ENCODE measurements at places on chromosomes 5 and 9.

DNA sequence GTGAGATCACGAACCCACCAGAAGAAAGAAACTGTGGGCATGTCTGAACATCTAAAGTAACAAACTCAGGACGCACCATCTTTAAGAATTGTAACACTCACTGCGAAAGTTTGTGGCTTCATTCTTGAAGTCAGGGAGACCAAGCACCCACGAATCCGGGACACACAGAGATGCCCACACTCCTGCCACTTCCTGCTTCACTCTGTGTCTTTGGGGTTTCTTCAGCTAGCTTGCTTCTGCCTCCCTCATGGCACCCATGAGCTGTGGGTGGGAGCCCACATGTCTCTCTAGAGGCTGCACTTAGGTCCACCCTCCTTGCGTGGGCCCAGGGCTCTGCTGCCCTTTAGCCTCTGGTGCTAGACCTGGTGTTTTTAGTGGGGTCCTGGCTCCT lies 61.2 kb upstream of the CNOT6 start:
- DNase-seq: no peak

DNA sequence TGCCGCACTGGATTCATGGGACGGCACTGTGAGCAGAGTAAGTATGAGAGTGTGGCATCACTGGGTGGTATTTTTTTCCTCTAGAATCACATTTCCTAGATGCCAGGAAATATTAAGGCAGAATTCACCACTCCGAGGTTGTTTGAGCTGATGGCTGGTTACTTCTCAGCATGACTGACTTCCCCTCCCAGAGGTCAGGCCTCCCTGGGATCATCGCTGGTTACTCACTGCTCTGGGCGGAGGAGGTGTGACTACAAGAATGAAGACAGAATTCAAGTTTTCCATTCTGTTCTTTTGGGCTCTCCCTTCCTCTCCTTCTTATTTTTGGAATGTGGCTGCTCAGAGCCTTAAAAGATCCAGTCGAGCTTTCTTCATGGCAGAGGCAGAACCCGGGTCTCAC lies 76.6 kb upstream of the PRRC1 start:
- no peak for DNase-seq

- DNase-seq: no peak
These were observed 8.6 kb downstream of the TGFBR1 start for GRCh38 chr9:99113414-99114048.

GRCh38 chr5:122292332-122292731 lies 19.7 kb upstream of the SNCAIP start:
- DNase-seq: no peak

DNA sequence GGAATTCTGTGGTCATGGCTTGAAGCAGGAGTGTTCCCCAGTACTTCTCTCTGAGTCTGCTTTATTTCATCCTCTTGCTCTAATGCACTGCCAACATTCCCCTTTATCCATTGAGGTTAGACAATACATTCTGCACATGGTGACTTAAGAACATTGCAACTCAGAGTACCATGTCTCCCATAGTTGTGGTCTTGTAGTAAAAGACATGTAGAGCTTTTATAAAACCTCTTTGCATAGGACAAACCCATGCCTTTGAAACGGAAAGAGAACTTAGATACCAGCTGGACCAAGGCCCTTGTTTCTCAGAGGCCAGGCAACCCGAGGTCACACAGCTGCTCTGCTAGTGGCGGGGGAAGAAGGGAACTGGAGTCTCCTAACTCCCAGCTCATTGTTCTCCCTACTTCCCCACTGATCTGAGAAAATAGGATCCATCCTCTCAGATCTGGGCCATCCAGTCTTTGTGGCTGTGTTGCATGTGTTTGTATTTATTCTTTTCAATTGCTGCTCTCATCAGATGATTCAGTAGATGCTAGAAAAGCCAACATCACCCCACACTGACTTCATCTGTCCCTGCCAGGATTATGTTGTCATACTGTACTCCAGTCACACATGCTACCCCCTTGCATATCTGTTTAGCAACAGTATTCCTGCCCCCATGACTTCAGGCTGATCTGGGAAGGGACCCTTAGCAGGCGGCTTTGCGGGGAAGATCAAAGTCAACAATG lies 236.9 kb downstream of the SAXO1 start:
- no peak for DNase-seq

GRCh38 chr5:6540111-6540827 lies 91.6 kb downstream of the UBE2QL1 start:
- DNase-seq: no peak

DNA sequence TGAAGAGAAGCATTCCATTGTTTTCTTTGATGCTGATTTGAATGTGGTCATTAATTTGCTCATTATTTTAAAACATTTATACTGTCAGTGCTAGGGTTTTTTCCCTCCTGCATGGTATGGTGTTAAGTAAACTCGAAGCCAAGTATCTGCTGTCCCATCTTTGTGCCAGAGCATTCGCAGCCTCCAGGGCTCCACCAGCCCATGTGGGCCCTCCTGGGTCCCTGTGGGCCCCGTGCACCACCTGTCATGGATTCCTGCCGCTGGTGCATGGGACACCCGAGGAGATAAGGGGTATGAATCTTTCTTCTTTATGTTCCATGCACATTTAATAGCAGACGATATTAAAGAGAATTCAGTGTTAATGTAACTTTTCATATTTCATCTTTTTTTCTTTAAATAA lies 95.1 kb downstream of the TRIO start:
- no peak for DNase-seq

DNA sequence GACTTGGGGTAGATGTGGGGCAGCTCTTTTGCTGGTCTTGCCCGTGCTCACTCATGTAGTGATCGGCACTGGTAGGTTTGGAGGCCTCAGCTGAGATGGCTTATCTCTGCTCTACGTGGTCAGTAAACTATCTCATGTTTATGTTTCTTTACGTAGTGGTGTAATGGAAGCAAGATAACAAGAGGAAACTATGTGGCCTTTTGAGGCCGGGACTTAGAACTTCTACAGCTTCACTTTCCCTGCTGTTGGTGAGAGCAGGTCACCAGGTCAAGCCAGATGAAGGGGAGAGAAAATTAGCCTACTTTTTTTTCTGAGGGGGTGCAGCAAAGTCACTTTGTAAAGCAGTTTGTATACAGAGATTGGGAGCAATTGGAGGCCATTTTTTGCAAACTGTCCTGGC lies 8.5 kb downstream of the FOCAD start:
- DNase-seq: no peak

DNA sequence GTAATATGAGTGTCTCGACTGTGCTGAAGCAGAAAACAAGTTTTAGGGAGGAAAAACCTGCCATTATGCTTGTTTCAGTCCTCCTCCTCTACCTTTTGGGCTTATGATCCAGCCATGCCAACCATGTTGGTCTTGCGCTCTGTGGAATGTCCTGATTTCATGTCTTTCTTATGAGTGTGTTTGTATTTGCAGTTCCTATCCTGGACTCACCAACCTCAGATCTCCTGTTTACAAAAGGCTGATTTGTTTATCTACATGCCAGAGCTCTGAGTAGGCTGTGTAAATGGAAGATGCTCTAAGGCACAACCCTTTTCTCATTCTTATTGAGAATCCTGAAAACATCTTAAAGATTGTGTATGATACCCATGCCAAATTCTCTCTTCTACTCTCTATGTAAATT lies 138.6 kb downstream of the ARHGEF28 start:
- peak; percentile 17 for DNase-seq

DNA sequence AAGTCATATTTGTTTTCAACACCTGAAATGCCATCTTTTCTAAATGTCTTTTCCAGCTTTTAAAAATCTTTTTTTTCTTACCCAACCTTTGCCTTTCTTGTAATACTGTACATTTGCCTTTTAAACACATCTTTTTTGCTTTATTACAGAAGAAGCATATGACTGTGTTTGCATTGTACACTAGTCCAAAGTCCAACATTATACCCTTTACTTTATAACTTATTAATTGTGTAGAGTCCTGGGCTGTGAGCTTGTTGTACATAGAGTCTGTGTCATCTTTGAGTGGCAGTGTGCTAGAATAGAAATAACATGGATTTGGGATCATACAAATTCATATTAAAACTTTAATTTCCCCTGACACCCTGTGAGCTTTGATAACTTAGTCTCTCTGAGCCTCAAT lies 23.7 kb downstream of the CWC27 start:
- DNase-seq: no peak

- no peak for DNase-seq
These were observed 312.9 kb upstream of the RPS23 start for GRCh38 chr5:82591021-82591515.

DNA sequence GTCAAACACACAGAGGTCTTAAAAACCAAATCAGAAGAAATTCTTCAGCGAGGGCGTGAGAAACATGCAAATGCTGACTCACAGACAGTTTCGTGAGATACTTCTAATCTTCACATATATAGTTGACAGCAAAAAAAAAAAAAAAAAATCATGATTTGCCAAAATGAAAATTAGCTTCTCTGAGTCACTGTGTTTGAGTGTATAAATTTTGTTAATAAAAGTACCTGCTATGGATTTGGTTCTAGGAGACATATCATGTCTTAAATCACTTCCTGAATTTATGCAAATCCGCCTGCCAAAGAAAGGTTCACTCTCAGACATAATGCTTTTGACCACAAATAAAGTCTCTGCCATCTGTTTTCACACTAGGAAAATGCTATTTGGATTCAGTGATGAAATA lies 114.3 kb downstream of the SLC1A3 start:
- no peak for DNase-seq

DNA sequence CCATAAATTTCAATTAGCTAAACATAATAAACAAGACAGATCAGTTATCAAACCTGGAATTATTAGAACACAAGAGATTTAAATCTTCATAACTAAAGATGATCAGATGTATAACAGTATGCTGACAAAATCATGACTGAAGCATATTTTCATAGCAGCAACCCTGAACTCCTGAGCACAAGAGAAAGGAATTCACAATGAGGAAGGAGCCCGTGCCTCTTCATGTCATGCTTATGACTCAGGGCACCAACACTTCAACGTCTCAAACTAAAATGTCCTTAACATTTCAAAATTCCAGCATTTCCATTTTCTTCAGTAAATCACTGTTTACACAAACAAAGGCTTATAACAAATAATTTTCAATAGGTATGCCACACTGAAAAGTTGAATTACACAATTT lies 6.7 kb downstream of the AP3B1 start:
- DNase-seq: peak; percentile 68

- peak; percentile 12 for DNase-seq
These were observed 89.7 kb upstream of the CCNG1 start for GRCh38 chr5:163347671-163348070.

GRCh38 chr5:148950471-148950863 lies 112.4 kb downstream of the SH3TC2 start:
- DNase-seq: no peak

- no peak for DNase-seq
These were observed 10.6 kb downstream of the SNAPC4 start for GRCh38 chr9:136389396-136389795.

DNA sequence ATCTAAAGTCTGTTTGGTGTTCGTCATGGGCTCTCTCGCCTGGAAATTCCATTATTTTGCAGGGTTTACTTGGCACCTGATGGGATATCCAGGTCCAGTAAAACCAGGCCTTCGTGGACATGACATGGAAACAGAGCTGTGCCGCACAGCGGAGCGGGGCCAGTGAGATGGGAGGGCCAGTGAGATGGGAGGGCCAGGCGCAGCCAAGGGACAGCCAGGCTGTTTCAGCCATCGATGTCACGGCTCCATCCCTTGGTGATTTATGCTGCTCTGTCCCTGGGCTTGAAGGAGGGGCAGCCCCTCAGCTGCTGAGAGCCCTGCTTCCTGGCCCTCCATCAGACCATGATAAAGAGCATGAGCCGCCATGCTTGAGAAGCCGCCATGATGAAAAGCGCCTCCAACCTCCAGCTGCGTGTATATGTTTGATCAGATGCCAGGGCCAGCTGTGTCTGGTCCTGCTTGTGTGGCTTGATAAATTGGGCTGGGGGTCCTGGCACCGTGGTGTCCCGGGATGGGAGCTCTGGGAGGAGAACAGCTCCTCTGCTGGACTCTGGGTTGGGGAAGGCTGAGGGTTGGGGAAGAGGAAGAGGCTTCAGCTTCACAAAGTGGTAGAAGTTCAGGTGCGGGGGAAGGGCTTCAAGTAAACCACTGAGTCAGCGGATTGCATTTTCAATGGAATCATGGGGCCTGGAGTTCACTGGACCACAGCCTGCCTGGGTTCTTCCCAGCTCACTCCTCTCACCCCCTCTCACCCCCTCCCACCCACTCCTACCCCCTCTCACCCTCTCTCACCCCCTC lies 6.1 kb upstream of the COL5A1 start:
- no peak for DNase-seq

GRCh38 chr9:26566141-26566540 lies 326.5 kb downstream of the CAAP1 start:
- DNase-seq: no peak

DNA sequence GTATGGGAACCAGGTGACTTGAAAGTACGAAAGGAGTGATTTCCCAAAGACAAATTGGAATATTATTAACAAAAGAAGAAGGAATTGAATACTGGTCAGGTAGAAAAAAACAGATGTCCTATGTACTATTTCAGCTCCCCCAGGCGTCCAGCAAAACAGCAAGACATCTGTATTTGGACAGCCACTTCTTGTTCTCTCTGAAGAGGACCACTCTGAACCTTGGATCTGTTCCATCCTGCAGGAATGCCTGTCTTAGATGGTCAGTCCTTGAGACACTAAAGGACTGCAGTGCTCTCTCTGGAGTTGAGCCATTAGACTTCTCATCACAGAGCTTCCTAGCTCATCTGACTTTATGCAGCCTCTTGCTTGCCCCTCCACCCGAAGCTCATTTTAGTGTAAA lies 74.4 kb upstream of the RARS1 start:
- no peak for DNase-seq

- no peak for DNase-seq
These were observed 40.4 kb upstream of the GADD45G start for GRCh38 chr9:89564346-89564878.

GRCh38 chr9:18910916-18911315 lies 122.1 kb downstream of the SAXO1 start:
- no peak for DNase-seq

DNA sequence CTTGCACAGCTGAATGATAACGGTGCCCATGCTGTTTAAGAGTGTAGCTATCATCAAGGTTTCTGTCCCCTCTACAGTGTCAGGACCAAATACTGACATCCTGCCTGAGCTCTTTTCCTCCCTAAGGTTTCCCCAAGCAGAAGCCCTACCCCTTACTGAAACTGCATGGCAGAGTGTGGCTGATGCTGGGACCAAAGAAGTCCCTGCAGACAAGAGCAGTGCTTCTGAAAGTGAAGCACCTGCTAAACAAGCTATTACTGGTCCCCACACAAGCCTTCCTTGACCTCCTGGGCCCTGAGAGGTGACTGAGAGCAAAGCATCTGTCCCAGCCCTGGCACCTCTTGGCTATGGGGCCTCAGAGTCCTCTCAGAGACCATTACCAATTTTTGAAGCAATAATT lies 56.1 kb downstream of the CFAP90 start:
- no peak for DNase-seq
